Uterus (tissue), 4 donors: ENCODE measurements at places on chromosomes 16 and 17. TPM values are rescaled to one million over a fixed set of nuclear protein-coding genes. Genes with fewer than 3 reads are reported as not detected.

DNA sequence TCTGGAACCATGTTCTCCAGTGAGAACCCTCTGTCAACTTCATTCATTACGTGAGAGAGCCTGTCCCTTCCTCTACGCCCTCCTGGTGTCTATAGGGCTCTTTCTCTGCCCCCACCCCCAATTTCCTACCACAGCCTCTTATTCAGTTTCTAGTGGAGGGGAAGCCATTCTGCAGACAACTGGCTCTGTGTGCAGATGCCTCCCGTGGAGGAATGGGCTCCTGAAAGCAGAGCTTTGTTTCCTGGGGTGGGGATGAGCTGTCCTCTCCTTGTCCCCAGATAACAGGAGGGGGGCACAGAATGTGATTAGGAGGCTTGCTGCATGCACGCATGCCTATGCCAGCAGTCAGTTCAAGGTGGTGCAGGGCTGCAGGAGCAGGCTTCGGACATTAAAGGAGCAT is 31.6 kb downstream of the MMP15 start:
- no peak for DNase-seq

DNA sequence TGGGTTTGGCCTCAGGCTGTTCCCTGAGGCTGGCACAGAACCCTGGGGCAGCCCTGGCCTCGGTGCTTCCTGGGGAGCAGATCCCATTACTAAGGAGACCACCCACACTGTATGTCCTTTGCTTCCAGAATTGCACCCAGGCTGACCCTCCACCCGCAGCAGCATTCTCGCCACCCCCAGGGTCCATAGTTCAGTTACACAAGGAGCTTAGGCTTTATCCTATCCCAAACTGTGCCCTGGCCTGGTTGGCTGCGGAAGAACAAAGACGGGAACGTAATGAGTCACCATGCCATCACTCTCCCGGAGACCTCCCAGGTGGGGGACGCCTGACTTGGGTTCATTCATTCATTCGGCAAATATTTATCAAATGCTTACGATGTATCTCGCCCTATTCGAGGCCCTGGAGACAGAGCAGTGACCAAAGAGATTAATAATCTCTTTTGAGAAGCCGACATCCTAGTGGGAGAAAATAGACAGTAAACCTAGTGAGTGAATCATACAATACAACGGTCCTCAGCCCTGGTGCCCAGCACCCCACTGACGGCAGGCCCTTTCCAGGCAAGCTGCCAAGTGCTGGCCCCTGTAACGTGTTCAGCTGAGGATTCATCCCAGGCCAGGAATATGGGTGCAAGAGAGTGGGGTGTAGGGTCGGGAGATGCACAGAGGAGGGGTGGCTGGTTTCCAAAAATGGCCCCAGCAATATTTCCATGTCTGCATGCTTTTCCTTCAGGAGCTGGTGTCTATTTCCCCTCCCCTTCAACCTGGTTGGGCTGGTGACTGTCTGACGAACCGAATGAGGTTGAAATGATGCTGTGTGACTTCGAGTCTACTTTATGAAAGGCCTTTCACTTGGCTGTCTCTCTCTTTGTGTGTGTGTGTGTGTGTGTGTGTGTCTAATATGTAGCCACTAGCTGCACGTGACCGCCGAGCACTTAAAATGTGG is 134.2 kb downstream of the MGAT5B start:
- no peak for DNase-seq

GRCh38 chr17:34713687-34714086 is 134.3 kb downstream of the TMEM132E start:
- no peak for DNase-seq

DNA sequence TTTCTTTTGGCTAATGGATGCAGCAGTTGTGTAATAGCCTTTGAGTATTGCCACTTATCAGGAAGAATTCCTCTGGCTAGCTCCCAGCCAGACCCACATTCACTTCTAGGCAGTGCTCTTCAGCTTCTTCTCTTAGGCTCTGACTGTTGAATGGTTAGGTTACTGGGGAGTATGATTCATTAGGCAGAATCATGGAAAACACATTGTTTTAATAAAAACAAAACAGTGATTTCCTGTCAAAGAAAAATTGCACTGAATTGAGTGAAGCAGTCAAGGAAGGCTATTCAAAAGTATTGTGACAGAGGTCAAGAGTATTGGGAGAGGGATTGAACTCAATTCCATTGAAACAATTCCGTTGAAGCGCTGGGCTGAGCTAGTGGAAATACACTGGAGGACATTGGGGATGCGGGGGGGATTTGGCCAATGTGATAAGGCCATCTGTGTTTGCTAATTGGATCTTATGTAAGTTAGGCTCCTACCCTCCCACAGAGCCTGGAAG is 68.0 kb downstream of the CNTNAP4 start:
- DNase-seq, result no peak

- no peak for DNase-seq
Measured at GRCh38 chr16:17835118-17835876, 364.5 kb upstream of the XYLT1 start.

- DNase-seq, result no peak
Measured at GRCh38 chr17:41415411-41415810, 9.0 kb downstream of the KRT37 start.

GRCh38 chr16:53949715-53950410 is 245.9 kb downstream of the FTO start:
- DNase-seq, result no peak

IGSF6 gene
- total RNA-seq, result 2.3 TPM

FADS6 gene
- not detected for total RNA-seq

MYH2 gene
- not detected for total RNA-seq

ZG16B gene
- total RNA-seq, result not detected

TEKT1 gene
- not detected for total RNA-seq

TEX14 gene
- 0.29 TPM for total RNA-seq
